ENCODE measurements at places on chromosomes 11 and 22. TPM values are rescaled to one million over a fixed set of nuclear protein-coding genes. Genes with fewer than 3 reads are reported as not detected.

The TXN2 gene
- polyA plus RNA-seq, result 112 TPM

DNA sequence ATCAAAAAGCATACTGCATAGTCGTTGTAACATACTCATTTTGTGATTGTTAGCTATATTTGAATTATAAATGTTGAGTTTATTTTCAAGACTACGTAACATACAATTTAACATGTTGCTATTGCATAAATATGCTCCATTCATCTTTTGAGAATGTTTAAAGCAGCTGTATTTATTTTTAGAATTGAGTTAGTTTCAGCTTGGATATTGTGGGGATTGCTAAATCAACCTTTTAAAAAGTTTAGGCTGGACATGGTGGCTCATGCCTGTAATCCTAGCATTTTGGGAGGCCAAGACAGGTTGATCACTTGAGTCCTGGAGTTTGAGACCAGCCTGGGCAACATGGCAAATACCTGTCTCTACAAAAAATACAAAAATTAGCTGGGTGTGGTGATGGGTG lies 288.1 kb downstream of the DYNC2H1 start:
- no peak for DNase-seq

The GALNT18 gene
- 12.6 TPM for polyA plus RNA-seq

GRCh38 chr11:12845163-12845562 lies 164.0 kb upstream of the RASSF10 start:
- DNase-seq, result no peak

The GAL gene
- polyA plus RNA-seq, result 0.41 TPM

DNA sequence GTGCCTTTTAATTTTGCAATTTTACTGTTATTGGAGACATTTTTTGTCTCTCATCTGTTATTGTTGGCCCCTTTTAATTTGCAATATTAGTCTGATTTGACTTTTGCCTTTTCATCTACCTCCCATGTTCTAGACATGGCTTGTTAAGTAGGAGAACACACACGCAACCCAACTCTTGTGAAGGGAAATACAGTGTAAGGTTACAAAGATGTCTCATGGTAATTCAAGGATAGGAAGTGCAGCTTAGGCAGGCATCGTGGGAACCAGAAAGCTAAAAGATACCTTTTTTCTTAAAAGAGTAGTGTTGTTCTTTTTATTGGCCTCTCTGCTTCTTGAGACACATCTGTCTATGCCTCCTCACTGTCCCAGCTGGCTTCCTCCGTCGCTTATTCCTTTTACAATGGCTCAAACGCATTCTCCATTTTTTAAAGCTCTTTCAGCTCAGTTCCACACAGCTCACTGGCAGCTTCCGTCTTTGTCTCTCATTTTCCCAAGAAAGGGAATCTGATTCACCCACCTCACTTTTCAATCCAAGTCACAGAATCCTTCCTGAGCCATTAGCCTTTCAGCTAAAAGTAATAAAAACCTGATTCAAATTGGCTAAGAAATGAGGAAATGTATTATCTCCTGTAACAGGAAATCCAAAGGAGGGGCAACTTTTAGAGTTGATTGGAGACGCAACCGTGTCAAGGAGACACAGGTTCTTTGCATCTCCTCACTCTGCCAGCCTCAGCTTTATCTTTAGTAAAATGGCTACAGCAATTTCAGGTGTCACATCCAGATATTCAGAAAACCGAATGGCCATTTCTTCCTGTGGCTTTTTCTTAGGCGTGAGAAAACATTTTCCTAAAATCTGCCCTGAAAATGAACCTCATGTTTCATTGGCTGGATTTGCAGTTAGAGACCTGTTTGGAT lies 57.2 kb downstream of the SIK2 start:
- DNase-seq, result no peak

DNA sequence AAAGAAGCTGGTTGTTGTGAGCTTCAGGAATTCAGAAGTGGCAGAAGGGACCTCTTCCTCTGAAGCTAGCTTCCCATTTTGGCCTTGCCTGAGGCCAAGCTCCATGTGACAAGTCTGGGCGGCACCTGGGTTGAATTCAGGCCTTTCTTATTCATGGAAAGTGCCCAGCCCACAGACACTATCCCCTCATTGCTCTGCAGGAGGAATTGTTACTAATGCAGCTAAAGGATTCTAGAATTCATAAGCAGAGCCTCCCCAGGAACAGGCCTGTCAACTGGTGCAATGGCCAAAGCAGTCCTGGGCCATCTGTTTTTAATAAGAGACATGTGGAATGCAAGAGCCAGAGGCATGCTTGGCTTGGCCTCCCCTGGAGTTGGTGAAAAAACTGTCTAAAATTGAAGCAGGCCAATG lies 71.4 kb downstream of the SLC1A2 start:
- DNase-seq, result peak; percentile 75

GRCh38 chr11:36360826-36361415 lies 64.8 kb downstream of the PRR5L start:
- DNase-seq, result no peak

DNA sequence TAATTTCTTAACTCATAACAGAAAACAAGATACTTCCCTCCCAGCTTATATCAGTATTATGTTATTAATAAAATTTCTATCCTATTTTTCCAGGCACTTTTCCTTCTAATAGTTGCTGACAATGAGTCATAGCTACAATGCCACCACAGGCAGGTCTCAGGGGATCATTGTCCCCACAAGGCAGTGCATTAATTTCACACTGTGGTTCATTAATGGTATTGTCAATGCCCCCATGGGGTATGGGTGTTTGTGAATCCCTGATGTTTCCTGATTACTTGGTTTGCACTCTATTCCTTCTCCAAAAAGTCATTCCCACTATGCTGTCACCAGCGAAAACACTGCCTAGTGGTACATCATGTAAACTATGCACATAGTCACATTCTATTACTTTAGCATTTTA lies 345.5 kb upstream of the CTSC start:
- DNase-seq, result no peak

DNA sequence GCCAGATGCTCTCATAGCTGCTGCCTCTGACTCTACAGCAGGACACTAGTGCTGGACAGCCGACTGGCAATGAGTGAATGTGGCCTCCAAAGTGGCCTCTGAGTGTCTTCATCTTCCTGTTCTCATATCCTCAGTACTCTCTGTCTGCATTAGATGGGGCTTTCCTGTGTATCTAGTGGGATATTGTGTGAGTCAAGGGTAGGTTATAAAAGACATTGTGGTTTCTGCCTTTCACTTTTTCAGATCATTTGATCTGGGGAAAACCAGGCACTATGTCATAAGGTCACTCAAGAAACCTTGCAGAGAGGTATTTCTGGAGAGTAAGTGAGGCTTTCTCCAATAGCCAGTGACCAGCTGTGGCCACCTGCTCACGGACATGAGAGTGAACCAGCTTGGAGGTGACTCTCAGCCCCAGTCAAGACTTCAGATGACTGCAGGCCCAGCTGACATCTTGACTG lies 333.6 kb upstream of the NCAM1 start:
- DNase-seq, result no peak

The KIRREL3 gene
- polyA plus RNA-seq, result 0.72 TPM

The CLMP gene
- polyA plus RNA-seq, result 15.0 TPM

The SPDYC gene
- polyA plus RNA-seq, result not detected

The GSC2 gene
- not detected for polyA plus RNA-seq

DNA sequence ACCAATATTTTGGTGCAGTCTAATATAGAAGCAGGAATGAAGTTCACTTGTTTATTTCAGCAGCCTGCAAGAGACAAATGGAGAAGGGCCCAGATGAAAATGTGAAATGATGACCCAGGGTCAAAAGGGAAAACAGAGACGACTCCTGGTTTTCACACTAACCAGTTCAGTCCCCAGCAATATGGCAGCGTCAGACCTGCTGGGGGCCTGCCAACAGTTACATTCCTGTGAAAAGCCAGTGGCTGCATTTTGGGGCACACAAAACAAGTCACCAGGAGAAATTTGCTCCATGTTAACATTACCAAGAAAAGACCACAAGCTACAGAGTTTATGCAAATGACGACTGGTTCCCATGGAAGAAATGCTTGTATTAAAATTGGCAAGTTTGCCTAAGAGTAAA lies 80.2 kb downstream of the CCDC34 start:
- DNase-seq, result no peak

DNA sequence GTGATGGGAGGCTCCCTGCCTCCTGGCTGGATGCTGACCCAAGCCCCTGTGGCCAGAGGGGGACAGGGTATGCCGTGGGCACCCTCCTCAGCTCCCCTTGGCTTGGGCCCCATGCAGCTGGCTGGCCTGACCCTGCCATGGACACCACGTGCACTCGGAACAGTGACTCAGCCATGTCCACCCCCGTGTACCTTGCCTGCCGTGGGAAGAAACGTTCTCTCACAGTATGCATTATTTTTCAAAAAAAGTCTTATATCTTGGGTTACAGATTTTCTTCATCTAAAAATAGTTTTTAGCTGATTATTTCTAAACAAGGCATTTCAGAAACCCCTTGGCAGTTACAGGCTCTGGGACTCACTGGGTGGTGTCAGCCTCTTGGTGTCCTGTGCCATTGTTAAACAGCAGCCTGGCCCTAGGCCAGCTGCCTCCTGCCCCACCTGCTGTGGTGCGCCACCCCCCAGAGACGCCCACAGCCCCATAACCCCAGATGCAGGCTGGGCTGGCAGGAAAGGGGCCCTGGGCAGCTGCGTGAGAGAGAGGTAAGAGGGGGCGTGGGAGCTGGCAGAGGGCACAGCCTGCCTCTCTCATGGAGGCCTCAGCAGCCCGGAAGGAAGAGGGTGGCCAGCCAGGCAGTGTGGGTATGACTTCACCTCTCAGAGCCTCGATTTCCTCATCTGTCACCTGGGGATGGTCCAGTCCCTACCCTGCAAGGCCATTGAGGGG lies 99.8 kb downstream of the MORC2 start:
- no peak for DNase-seq

- DNase-seq, result no peak
Observed at GRCh38 chr11:101458161-101458560, 125.6 kb downstream of the TRPC6 start.

DNA sequence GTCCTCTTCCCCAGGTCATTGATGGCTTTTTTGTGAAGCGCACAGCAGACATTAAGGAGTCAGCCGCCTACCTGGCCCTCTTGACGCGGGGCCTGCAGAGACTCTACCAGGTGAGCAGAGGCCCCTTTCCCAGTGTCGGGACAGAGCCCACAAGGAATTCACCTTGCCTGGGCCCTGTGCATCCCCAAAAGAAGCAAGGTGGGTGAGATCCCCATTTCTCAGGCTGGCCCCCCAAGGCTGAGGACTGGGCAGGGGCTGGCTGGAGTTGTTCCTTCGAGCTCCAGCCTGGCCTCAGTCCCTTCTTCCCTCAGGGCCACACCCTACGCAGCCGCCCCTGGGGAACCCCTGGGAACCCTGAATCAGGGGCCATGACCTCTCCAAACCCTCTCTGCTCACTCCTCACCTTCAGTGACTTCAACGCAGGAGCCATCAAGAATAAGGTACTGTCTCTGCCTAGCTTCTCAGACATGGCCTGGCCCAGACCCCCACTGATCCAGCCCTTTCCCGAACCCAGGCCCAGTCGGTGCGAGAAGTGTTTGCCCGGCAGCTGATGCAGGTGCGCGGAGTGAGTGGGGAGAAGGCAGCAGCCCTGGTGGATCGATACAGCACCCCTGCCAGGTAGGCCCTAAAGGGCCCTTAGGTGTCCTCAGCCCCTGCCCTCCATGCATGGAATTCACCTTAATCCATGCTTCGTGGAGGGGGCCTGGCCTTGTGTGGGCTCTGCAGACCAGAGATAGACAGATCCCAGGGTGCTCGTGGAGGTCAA lies 4.7 kb downstream of the MUS81 start:
- DNase-seq, result peak; percentile 17

The PATE4 gene
- not detected for polyA plus RNA-seq

The PNPLA5 gene
- not detected for polyA plus RNA-seq

Data from muscle of leg (tissue), 16 donors.